ENCODE measurements at places on chromosomes 12 and 14.

DNA sequence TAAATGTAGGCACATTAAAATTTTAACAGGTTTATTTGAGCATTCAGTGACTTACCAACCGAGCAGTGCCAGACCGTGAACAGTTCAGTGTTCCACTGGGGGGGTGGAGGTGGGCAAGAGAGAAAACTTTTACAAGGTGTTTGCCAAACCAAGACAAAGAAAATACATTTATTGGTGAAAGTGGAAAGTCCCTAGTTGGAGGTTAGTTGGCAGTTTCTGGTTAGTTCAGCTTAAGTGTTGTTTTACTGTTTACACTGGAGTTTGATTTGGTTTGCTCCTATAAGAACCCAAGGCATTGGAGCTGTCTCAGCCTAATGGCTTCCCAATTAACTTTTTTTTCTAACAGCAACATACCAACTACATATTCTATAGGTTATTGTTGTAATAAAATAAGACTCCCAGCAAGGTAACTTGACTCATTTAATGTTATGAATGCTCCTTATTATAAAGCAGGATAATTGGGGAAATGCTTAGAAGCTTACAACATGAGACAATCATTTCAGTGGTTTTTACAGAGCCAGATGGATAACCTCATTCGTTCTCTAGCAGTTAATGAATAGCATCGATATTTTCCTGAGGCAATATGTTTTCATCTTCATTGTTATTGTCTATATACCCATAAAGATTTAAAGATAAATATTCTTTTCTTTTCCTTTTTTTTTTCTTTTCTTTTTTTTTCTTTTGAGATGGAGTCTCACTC is 115.8 kb downstream of the ETNK1 start:
- no peak for DNase-seq

- no peak for DNase-seq
Measured at GRCh38 chr12:111122458-111122878, 202.1 kb upstream of the MYL2 start.

DNA sequence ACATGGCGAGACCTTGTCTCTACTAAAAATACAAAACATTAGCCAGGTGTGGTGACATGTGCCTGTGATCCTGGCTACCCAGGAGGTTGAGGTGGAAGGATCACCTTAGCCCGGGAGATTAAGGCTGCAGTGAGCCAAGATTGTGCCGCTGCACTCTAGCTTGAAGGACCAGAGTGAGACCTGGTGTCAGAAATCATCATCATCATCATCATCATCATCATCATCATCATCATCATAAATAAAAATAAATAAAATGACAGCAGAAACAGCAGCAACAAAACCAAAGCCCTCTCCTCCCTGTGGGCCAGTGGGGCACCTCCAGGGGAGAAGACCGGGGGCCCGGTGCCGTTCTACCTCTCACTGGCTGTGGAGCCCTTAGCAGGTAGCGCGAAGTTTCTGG is 281.9 kb upstream of the CRY1 start:
- no peak for DNase-seq

DNA sequence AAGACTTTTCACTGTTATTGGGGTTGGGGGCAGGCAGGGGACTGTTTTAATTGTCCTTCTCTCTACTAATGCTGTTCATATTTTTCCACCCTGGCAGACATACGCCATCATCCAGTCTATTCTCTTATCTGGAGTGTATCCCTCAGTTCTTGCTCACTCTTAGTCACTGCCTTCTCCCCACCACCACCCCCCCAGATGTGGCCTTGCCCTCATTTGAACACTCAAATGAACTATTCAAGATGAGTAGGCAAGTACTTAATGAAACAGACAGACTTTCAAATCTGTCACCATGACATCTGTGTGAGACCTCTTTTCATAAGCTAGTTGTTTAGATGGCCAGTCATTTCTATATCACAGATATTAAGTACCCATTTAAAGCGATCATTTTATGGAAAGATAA is 10.1 kb downstream of the NUDT4 start:
- peak; percentile 31 for DNase-seq

- DNase-seq: no peak
Measured at GRCh38 chr12:922285-922684, 27.2 kb downstream of the RAD52 start.

GRCh38 chr14:99224116-99224910 is 47.7 kb downstream of the BCL11B start:
- DNase-seq: no peak

GRCh38 chr12:90940872-90941499 is 14.0 kb downstream of the CCER1 start:
- DNase-seq: no peak

GRCh38 chr12:54413284-54414190 is 5.5 kb downstream of the ITGA5 start:
- peak; percentile 30 for DNase-seq

- DNase-seq: no peak
Measured at GRCh38 chr14:94374749-94375260, 13.6 kb downstream of the SERPINA1 start.

GRCh38 chr14:60721326-60722106 is 2.6 kb downstream of the SIX4 start:
- DNase-seq: peak; percentile 85

DNA sequence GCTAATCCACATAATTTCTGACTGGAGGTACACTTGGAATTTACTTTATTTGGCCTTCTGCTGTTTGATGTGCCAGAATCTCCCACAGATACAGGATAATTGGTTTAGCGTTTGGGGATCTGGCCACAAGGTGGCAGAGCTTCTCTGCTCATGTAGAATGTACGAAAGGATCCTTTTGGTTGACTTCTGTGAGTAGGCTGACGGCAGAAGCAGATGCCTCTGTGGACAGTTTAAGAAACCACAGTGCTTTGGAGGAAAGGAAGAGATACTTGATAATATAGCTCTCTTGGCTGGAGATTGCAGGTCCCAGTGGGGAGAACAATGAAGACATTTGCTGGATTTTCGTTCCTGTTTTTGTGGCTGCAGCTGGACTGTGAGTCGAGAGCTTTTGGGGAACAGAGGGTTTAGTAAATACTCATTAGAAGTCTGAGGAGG is 75.3 kb upstream of the OR4E1 start:
- DNase-seq: peak; percentile 35

DNA sequence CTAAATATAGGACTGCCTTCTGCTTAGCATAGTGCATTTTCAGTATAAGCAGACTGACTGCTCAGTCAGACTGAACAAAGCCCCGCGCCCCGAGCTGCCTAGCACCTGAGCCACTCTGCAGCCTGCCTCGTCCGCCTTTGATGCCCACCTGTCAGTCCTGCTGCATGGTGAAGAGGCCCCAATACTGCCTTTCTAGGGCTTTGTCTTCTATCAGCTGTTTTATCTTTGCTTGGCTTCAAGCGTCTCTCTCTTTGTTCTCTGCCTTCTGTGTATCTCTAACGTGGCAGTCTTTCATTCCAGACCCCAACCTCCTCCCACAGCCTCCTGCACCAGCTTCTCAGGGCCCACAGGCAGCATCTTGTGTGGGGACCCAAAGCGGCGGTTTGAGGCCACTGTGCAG is 1001.0 kb downstream of the VRK1 start:
- DNase-seq: no peak

DNA sequence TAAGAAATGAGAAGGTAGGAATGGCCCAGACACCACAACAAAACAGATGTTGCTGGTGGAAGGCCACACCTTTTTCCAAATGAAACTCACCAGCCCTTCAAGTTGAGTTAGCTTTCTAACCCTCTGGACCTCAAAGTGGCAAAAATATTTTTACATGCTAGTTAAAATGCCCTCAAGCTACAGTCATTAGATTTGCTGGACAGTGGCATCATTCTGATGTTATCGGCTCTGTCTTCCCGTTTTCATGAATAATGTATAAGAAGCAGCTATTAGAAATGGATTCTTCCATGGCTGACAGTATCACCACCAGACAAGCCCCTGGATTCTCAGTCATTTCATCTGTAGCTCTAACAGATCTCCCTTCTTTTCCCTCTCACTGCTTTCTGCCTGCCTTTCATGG is 37.1 kb upstream of the PLXNC1 start:
- DNase-seq: no peak

- DNase-seq: no peak
Measured at GRCh38 chr12:49058366-49059044, 2.1 kb downstream of the KMT2D start.

- no peak for DNase-seq
Measured at GRCh38 chr12:121439715-121440114, 39.8 kb downstream of the RNF34 start.

Measured in stimulated activated CD4-positive, alpha-beta T cell treated with anti-CD3 and anti-CD28 coated beads, Interleukin-4, amount 100 ng/mL, for 4 hours (primary cell).